ENCODE measurements at places on chromosomes 4 and X.

DNA sequence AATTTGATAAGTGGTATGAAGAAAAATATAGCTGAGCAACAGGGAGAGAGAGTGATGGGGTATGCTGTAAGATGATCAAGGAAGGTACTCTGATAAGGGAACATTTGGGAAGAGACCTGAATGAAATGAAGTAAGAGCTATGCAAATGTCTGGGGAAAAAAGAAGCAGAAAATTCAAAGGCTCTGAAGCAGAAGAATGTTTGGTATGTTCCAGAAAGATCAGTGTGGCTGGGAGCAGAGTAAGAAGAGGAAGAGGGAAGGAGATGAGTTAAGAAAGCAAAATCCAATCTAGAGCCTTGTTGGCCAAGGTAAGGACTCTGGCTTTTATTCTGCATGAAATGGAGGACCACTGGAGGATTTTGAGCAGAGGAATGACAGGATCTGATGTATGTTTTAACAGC lies 90.0 kb downstream of the AWAT2 start:
- no peak for DNase-seq

DNA sequence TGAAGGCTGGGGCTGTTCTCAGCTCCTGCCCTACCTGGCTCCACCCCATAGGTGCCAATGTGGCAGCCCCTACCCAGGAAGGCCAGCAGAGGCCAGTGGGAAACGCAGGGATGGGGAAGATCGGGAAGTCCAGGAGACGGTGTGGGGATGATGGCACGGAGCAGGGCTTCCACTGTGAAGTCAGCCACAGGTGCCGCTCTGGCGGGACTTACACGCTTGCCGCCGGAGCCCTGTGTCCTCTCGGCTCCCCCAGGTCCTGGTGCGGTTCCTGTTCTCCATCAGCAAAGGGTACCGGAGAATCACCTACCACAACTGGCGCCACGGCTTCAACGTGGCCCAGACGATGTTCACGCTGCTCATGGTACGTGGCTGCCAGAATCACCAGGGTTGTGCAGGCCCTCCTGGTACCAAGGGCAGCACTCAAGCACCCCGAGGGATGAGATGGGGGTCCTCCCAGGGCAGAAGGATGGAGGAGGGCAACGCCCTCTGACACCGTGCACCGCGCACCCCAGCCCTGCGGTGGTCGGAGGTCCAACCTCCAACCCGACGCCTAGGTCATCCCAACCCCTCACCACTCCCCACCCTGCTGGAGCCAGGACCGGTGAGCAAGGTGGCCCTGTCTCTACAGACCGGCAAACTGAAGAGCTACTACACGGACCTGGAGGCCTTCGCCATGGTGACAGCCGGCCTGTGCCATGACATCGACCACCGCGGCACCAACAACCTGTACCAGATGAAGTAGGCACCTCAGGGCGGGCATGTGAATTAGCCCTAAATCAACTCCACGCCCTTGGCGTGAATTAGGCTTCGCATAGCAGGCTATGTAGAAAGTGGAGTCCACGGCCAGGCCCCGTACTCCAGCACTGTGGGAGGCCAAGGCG lies 12.0 kb downstream of the ATP5ME start:
- DNase-seq = no peak

GRCh38 chrX:65926095-65927019 lies 113.5 kb downstream of the VSIG4 start:
- no peak for DNase-seq

- no peak for DNase-seq
These were observed 44.0 kb downstream of the SLC25A5 start for GRCh38 chrX:119512146-119512800.

DNA sequence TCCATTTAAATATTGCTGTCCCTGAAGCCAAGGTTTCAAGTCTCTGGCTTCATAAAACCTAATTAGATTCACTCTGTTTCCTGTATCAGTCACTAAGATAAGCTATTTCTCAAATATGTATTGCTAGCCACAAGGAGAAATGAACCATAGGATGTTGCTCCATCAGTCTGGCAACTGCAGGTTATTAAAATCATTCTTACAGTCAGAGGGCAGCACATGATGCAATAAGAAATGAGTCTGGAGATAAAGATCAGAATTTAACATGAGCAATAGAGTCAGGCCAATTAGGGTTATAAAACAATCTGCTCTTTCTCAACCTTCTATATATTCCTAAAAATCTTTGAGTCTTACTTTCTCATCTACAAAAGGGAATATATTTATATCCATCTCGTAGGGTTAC lies 7.2 kb downstream of the PRKG2 start:
- DNase-seq = no peak

DNA sequence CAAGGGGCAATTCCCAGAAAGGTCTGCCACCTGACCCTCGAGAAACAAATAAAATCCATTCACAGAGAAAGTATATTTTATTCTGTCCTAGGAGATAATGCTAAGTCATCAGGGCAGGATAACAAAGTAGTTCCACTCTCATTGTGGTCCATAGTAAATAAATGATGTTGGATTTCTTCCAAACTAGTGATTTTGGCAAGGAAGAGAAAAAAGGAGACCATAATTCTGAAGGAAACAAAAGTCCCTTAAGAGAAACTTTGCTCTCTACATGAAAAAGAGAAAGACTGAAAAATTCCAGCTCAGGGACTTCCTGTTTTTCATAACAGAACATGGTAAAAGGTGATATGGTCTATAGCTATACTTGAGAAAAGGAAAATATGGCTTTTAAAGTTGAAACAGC lies 71.5 kb upstream of the DDX60 start:
- no peak for DNase-seq

DNA sequence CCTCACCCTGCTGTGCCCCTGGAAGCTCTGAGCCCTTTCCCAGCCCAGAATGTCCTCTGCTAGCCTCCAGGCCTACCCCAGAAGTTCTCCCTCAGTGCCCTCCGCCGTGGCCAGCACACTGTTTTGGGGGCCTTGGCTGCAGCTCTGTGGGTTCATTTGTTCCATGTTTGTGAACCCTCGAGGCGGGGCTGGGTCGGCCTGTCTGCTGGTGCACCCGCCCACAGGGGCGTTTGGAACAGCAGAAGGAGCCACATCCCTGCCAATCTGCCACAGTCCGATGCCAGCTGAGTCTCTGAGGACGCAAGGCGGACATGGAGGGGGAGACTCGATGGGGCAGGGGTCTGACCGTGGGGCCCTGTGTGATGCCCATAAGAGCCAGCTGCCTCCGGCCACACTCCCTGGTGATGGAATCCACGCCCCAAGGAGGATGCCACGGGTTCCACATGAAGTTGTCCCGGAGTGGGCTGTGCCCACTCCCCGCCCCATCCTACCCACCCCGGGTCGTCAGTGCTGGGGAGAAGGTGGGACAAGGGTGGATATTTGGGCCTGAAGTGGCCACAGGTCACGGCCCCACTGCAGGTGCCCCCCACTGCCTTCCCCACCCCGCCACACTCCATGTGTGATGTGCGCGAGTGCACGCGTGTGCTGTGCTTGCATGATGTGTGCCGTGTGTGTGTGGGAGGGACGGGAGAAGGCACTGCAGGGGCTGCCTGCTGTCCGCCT lies 7.1 kb downstream of the ATP5ME start:
- DNase-seq = no peak

GRCh38 chrX:139766545-139766983 lies 58.6 kb upstream of the MCF2 start:
- no peak for DNase-seq
